ENCODE measurements at places on chromosomes 13 and 19.

GRCh38 chr13:77335543-77335942 is 8.6 kb upstream of the MYCBP2 start:
- no peak for DNase-seq

- DNase-seq = no peak
Observed at GRCh38 chr19:48969276-48970138, 4.4 kb downstream of the FTL start.

GRCh38 chr19:18160971-18161635 is 8.1 kb downstream of the PIK3R2 start:
- DNase-seq = no peak

DNA sequence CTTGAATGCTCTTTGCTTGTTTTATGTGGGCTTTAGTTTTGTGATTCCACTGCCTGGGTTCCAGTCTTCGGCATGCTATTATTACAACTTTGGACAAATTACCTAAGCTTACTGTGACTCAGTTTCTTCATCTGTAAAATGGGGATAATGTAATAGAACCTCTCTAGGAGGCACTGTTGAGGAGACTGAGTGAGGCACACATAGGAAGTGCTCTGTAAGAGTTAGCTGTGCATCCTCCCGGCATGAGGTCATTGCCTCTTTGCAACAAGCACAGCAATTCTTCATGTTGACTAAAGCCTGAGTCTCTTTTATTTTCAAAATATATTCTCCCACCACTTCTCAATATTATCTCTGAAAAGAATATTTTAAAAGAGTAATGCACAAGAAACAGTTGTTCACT is 227.4 kb downstream of the DLEU7 start:
- DNase-seq = no peak

DNA sequence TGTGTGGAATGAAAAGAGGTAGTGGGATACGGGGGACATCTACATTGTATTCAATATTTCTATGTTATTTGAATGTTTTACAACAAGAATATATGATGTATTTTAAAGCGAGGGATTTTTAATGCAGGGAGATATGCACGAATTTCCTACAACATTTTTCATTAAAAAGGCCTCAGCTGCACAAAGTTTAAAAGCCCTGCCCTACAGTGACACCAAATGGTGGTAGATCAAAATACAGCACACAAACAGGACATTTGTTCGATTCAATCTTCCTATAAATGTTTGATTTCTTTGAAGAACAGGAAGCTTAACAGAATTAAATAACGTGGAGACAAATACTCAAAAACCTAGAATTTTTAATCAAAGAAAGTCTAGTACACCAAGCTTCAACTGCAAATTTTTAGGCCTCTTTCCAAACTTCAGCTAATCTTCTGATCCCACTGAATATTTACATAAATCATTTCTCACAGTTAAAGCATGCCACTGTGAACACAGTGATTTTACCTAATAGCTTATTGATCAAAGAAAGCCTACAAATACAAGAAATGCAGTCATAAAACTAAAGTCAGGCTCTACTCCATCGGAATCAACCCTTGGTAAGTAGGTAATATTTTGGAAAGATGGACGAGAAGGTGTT is 257.2 kb downstream of the DIAPH3 start:
- no peak for DNase-seq

GRCh38 chr19:42285541-42285941 is 16.4 kb upstream of the PRR19 start:
- DNase-seq = no peak

DNA sequence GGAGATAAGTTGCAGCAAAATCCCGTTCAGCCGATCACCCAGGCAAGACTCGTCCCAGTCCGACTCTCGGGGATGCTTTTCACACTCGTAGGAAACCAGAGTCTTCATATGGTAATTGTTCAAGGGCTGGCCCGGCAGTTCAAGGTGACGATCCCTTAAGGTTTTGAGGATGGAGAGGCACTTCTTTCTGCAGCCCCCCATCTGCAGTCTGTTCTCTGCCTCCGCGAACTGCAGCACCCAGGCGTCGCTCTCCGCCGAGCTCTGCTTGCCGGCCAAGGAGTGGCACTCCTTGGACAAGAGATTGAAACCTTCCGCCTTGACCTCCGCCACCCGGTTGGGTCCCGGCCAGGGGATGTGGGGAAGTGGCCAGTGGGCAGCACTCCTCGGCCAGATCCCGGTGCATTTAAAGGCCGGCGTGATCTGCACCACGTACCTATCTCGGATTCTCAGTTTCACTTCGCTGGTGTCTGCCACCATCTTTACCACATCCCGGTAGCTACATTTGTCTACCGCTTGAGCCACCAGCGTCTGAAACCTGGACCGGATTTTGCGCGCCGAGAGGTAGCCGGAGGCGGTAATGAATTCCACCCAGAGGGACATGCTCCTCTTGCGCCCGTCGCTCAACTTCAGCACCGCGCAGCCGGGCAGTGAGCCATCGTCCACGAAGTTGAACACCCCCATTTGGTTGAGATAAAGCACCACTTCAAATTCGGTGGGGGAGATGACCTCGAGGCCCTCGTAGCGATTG is 1.1 kb downstream of the MAB21L1 start:
- no peak for DNase-seq

GRCh38 chr13:42401376-42401775 is 129.4 kb downstream of the AKAP11 start:
- DNase-seq = no peak

GRCh38 chr19:51525651-51526050 is 5.8 kb downstream of the SIGLEC6 start:
- DNase-seq = no peak

GRCh38 chr13:92436924-92437323 is 789.7 kb upstream of the GPC6 start:
- DNase-seq = no peak

DNA sequence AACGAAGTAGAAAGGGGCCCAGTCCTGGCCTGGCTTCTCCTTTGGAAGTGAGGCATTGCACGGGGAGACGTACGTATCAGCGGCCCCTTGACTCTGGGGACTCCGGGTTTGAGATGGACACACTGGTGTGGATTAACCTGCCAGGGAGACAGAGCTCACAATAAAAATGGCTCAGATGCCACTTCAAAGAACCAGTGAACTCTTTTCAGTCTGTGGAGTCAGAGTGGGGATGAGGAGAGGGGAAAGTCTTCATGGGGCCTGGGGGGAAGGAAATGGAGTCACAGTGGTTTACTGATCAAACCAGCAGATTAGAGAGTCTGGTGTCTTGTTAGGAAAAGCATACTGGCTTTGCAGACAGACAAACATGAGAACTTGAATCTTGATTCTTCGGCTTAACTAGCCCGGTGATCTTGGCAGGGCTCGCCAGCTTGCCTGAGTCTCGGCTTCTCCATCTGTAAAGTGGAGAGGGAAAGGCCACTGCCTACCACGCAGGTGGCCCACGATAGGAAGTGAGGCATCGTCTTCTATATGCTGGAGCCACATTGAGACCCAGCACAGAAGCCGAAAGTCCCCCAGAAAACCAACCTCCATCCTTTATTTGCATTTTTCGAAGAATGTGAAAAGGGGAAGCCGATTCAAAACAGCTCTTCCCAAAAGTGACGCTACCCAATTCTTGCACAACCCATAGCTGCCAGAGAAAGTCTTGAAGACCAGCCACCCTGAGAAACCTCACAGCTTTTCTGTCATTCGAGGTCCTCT is at the start of gene FFAR1:
FFAR1 (plus strand) TSS at position 732 of the 759 bp plus-strand sequence. CDS start 3,650 bp downstream, outside the sequence.
- no peak for DNase-seq

- DNase-seq = no peak
Observed at GRCh38 chr19:53647350-53647749, 15.6 kb downstream of the DPRX start.

DNA sequence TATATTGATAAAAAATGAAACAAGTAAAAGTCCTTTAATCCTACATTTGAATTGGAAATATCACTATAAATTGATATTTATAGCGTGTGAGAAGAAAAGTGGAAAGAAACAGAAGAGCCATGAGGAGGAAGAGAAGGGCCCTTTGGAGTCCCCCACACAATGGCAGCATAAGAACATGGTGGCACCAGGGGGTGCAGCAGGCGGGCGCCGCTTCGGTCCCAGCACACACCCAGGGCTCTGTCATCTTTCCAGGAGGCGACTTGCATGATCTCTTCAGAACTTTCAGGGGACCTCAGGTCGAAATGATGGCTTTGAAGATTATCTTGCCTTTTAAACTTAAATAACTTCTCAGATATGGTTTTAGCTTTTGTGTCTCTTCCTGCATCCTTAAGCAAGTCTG is 91.8 kb downstream of the TUBGCP3 start:
- no peak for DNase-seq

DNA sequence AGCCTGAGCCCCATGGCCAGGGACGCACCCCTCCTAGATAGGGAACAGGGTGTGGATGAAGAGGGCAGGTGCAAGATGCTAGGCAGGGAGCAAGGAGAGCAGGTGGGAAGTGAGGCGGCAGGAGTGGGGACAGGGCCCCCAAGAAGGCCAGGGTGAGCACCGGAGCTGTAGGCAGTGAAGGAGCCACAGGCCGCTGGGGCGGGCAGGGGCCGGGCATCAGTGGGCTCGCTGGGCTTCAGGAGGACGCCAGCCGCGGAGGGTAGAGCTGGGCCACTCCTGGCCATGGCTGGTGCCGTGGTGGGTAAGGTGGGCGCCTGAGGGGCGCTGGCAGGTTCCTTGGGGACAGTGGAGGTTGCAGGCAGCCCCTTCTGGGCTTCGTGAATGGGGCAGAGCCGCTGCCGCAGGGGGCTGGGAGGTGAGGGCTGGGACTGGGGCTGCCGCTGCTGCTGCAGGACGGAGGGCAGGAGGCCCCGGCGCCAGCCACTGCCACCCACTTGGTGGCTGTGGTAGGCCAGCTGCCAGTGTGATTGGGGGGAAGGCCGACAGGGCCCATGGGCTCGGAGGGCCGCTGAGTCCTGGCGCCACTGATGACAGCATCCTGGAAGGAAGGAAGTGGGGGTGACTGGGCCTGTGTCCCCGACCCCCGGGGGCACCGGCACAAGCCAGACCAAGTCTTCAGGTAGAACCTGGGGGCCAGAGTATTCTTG is 2.1 kb downstream of the NKPD1 start:
- no peak for DNase-seq

- no peak for DNase-seq
Observed at GRCh38 chr19:30686176-30686820, 314.1 kb downstream of the ZNF536 start.

GRCh38 chr13:63773476-63773875 is 2357.8 kb upstream of the PCDH20 start:
- DNase-seq = no peak

GRCh38 chr19:18857223-18857622 is 25.5 kb downstream of the UPF1 start:
- DNase-seq = no peak

GRCh38 chr13:111865046-111865445 is 201.9 kb upstream of the SOX1 start:
- DNase-seq = no peak

- DNase-seq = no peak
Observed at GRCh38 chr13:48808683-48809082, 155.0 kb downstream of the CYSLTR2 start.

DNA sequence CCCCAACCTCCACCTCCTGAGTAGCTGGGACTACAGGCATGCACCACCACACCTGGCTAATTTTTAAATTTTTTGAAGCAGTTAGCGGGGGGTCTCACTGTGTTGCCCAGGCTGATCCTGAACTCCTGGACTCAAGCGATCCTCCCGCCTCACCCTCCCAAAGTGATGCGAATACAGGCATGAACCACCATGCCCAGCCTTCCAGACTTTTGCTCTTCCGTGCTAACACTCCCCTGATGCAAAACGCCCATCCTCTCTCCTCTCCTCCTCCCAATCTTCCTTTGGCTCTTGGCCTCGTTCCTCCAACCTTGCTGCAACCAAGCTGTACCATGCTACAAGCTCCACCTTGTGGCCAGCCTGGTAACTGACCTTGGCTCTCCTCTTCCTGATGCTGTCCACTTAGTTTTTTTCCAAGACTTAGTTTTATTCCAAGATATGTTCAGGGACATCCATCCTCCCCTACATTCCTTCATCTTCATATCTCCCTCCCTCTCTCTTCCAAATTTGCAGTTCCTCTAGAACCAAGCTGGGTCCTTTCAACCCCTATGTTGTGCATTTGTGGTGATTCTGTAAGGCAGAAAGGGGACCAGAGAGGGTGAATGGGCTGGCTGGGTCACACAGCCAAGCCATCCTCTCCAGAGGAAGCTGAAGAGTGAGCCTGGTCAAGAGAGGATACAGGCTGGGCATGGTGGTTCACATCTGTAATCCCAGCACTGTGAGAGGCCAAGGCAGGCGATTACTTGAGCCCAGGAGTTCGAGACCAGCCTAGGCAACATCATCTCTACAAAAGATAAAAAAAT is 32.8 kb downstream of the TINCR start:
- no peak for DNase-seq

DNA sequence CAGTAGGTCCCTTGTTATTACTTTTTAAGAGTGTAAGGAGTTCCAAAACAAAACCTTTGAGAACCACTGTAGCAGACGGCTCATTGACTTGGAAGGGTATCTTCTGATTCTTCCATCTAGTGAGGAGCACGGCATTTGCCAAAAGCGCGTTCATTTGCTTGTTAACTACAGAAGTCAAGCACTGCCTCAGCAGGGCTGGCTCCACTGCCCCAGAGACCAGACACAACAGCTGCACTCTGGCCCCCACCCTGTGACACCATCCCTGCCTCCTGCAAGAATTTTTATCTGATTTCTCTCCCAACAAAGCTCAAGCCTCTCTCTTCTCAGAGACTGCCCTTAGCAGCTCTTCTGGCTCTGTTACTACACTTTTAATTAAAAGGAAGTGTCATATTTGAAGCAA is 20.7 kb upstream of the XPO4 start:
- DNase-seq = no peak

DNA sequence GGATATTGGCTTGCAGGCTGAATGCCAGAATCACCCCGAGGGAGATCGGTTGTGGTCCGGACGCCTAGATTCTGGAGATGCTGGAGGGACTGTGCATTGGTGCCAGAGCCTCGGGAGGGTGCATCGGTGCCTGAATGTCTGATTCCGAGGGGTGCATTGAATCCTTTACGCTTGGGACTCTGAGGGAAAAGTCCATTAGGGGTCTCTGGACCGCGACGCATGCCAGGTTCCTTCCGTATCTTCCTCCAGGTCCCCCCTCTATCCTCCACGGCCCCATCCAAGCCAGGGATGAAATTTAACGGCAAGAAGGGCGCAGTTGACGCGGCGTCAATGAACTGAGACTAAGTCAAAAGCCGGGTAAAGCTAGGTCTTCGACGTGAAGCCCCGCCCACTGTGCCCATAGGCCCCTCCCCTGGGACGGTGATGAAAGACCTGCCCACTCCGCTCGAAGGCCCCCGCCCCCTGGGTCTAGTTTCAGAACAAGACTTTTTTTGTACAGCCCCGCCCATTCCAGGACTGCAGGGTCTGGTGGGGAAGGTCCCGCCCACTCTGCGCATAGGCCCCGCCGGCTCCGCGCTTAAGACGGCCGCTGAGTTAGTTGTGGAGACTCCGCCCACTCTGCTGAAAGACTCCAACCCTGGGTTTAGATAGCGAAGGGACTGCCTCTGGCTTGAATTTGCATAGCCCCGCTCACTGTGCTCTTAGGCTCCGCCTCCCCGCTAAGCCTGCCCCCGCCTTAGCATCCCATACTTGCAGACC is 737 bp downstream of the ZNF575 start:
- DNase-seq = peak; percentile 96

DNA sequence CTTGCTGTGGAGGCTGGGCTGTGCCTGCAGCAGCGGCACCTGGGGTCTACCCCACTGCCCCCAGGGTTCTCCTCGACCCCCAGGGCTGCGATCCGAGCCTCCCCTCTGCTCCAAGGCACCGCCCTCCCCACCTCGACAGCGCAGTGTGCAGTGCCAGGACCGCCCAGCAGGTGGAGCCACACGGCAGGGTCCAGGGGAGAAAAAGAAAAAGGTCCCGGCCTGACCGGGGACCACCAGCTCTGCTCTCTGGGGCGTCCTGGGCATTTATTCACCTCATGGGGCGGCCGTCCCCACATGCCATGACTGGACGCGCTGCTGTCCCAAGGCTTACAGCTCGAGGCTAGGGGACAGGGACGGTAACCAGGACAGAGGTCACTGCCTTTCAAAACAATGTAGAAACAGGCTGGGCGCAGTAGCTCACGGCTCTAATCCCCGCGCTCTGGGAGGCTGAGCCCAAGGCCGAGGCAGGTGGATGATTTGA is 10.6 kb downstream of the REXO1 start:
- no peak for DNase-seq

All from right renal pelvis (tissue), 4 donors.